ENCODE measurements at places on chromosomes 16 and 17.

GRCh38 chr17:76384222-76384986, at the start of gene SPHK1:
Gene SPHK1 (plus strand): TSS chr17:76384609. CDS start chr17:76385645, 1,036 bp downstream.
- no peak for DNase-seq

DNA sequence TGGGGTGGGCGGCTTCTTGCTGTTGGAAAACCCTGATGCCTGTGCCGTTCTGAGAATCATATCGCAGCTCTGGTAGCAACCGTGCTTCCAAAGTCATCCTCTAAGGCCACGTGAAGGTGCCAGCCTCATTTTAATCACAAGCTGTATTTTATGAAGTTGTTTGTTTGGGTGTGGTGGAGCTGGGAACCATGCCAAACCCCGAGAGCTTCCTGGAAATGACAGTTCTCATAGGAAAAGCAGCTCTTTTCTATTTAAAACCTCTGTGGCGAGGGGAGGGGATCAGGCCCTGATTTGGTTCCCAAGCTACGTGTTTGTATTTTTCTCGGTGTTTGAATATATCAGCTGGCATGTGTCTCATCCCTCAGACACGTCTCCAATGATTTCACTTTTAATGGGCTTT, 21.7 kb downstream of the KNOP1 start:
- peak; percentile 87 for DNase-seq

- no peak for DNase-seq
These were observed 1.4 kb upstream of the NBR1 start for GRCh38 chr17:43169561-43170139.

- no peak for DNase-seq
These were observed 240.5 kb downstream of the GSG1L start for GRCh38 chr16:27822996-27823395.

DNA sequence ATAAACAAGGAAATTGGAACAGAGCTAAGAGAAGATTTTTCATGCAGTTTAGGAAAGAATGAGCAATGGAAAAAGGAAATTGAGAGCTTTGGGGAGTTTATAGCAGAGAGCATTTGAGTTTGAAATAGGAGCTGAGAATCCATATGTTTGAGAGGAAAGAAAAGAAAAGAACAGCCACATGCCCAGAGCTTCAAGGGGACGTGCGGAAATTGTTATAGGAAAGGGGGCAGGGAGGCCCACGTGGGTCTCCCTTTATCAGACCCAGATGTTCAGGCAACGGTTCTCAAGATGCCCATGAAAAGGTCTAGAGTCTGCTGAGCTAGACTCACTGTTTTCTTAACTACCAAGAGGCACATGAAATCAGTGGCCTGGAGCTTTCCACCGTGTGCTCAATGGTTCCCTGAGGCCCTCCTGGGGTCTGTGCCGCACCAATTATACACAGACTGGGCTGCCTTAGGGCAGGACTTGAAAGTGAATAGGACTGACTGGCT, 31.2 kb downstream of the CHD9 start:
- no peak for DNase-seq

DNA sequence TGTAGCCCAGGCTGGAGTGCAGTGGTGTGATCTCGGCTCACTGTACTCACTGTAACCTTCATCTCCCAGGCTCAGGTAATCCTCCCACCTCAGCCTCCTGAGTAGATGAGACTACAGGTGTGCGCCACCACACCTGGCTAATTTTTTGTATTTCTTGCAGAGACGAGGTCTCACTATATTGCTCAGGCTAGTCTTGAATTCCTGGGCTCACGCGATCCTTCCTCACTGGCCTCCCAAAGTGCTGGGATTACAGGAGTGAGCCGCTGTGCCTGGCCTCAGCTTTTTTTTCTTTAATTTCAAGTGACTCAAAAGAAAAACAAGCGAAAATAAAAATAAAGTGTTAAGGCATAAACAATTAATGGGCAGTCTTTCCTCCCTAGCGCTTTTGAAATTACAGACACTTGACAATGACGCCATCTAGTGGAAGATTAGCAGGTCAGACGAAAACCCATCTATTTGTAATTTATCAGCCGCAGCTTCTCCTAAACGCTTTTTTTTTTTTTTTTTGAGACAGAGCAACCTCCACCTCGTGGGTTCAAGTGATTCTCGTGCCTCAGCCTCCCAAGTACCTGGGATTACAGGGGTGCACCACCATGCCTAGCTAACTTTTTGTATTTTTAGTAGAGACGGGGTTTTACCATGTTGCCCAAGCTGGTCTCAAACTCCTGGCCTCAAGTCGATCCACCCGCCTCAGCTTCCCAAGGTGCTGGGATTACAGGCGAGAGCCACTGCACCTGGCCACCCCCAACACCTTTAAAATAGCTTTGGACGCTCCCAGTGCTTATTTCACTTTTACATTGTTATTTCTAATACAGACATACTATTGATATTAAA, 28.1 kb upstream of the PECAM1 start:
- DNase-seq: peak; percentile 24

DNA sequence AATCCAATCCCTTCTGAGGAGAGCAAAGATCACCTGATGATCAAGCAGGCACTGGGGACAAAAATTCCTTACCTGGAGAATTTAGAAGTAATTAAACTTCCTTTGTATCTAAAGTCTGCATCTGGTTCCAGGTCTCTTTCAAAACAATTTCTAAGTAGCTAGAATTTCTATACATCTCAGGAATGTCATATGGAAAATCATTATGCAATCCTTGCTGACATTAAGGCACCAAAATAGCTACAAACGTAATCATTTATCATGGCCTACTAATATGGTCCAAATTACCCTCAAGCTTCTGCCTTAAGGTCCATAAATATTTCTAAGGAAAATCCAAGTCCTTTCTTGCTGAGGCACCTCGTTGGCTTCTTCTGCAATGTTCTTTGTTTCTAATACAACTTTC, 32.9 kb upstream of the YPEL2 start:
- no peak for DNase-seq

- no peak for DNase-seq
These were observed 68.7 kb downstream of the RAI1 start for GRCh38 chr17:17749921-17750320.

GRCh38 chr16:471353-472198, 46.1 kb downstream of the RAB11FIP3 start:
- DNase-seq: peak; percentile 67

- no peak for DNase-seq
These were observed 39.9 kb upstream of the STH start for GRCh38 chr17:45958994-45959665.

GRCh38 chr17:40522250-40522960, 21.0 kb upstream of the TNS4 start:
- no peak for DNase-seq

- DNase-seq: no peak
These were observed 5.7 kb upstream of the LPO start for GRCh38 chr17:58232707-58233156.

DNA sequence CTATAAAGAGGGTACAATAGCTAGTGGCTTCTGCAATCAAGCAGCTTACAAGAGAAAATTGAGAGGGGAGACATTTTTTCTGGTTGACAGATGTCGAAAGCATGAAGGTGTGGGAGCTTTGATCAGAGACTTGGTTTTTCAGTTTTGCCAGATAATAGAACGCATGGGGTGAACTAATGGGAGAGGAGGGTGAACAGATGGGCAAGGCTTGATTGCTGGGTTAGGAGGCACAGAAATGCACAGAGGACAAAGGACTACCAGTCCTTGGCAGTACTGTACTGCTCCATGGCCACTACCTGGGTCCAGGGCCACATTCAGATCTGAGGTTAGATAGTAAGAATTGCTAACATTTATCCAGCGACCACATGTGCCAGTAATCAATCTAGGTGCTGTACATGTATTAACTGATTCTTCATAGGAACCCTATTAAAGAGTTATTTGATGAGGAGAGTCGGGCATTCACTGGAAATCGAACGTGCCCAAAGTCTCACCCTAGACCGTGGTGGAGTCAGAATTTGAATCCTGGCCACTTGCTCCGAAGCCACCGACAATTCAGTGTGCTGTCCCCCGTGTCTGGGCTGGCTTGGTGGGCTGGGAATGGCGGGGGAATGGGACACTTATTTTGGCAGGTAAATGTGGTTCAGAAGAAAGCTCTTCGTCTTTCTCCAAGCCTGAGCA, 873 bp upstream of the KSR1 start:
- no peak for DNase-seq

DNA sequence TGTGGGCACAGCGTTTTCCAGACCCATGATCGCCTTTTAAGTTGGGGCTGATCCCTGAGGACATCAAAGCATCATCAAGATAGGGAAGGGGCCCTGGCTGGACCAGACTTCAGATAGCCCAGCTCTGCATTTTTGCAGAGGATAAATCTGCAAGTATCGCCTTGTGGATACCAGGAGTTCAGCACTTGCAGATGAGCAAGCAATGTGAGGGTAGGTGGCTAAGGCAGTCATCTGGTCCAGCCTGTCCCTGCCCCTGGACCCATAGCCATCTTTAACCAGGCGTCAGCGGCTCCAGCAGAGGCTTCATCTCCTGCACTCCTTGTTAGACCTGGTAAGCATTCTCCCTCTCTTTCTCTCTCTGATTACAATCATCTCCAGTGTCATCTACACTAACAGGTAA, 9.0 kb upstream of the MRPS23 start:
- DNase-seq: no peak

DNA sequence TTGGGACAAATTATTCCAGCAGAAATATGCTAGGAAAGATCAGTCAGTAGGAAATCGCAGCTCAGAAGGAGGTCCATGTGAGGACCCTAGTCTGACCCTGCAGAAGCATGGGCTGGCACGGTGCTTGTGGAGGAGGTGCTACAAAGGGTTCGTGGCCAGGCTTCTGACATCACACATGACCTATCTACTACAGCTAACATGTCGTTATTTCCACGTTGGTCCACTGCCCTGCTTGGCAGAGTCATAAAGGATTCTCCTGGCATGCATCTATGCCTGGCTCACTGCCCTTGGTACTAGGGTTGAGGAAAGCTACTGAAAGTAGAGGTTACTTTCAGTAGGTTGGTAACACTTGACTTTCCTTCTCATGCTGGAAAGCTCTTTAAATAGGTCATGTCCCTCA, 118.1 kb upstream of the SHISA6 start:
- DNase-seq: no peak

DNA sequence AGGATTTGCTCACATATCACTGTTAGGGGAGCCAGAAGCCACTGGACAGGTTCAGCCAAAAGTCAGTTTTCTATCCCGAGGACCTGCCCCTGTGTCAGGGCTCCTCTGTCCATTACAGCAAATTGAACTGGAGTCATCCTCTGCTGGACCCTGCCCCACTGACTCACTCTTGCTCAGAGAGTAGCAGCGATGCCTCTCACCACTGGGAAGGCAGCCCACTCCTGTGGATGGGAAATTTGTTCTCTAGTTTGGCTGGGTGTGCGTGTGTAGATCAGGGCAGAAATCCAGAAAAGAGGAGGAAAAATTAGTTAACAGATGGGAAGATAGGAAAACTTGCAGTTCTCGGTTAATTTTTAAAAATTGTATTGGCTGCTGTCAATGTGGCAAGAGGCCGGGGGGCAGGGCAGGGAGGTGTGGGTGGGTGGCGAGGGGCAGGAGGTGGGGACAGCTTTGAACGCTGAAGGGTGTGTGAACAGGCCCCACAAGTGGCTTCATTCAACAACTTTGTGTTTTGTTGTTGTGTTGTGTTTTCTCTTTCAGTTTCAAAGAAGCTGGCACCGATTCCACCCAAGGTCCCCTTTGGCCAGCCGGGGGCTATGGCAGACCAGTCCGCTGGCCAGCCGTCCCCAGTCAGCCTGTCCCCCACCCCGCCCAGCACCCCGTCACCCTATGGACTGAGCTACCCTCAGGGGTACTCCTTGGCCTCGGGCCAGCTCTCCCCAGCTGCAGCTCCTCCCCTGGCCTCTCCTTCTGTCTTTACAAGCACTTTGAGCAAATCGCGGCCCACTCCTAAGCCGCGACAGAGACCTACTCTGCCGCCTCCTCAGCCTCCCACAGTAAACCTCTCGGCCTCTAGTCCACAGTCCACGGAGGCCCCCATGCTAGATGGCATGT, 33.6 kb downstream of the ELAC2 start:
- DNase-seq: peak; percentile 93

DNA sequence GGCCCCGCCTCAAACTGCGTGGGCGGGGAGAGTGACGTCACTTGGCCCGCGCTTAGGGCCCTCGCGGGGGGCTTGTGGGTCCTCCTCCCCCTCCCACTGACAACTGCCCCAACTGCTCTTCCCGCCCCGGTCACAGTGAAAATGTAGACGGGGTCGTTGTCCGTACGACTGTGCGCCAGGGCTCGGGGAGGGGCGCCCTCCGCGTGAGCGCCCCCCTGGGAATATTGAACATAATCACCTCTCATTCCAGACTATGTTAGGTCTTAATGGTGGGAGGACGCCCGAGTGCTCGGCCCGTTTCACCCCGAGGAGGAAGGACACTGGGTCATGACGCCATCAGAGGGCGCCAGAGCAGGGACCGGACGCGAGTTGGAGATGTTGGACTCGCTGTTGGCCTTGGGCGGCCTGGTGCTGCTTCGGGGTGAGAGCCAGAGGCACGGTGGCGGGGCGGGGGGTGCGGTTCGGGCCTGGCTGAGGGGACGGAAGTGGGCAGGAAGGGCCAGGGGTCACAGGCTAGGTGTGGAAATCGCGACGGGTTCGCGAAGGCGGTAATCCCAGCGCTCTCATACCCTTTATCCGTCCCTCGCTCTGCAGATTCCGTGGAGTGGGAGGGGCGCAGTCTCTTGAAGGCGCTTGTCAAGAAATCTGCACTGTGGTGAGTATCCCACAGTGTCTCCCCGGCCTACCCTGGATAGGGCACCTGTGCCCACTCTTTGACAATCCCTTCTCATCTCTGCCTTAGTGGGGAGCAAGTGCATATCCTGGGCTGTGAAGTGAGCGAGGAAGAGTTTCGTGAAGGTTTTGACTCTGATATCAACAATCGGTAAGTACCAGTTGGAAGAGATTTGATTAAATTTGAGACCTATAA, at the start of gene ELP5:
ELP5 (plus strand) TSS at position 40 of the 868 bp plus-strand sequence; CDS start at position 376, 336 bp downstream.
- DNase-seq: no peak

DNA sequence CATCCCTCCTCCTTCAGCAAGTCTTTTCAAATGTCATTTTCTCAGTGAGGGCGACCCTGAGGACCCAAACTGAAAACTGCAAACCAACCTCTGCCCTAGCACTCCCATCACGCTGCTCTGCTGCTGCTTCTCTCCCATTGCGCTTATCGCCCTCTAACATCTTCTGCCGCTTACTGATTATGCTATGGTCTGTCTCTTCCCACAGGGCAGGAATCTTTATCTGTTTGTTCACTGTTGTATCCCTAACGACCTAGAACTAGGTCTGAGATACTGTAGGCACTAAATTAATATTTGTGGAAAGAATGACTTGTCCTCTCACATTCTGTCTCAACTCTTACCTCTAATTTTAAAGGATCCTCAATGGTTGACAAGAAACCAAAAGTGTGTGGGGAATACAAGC, 12.5 kb downstream of the ZSCAN32 start:
- no peak for DNase-seq

- DNase-seq: no peak
These were observed 14.6 kb upstream of the SLC38A7 start for GRCh38 chr16:58699151-58699550.

GRCh38 chr16:85929259-85929721, 30.3 kb downstream of the IRF8 start:
- no peak for DNase-seq

- no peak for DNase-seq
These were observed 31.2 kb upstream of the TENT4B start for GRCh38 chr16:50121721-50122445.
